Type B pancreatic cell (in vitro differentiated cells): ENCODE measurements at places on chromosomes 13 and 19. TPM values are rescaled to one million over a fixed set of nuclear protein-coding genes. Genes with fewer than 3 reads are reported as not detected.

GRCh38 chr13:73972545-73972944, 161.7 kb downstream of the KLF12 start:
- DNase-seq: no peak

Gene ATXN8OS
- not detected in 2 replicates for total RNA-seq

DNA sequence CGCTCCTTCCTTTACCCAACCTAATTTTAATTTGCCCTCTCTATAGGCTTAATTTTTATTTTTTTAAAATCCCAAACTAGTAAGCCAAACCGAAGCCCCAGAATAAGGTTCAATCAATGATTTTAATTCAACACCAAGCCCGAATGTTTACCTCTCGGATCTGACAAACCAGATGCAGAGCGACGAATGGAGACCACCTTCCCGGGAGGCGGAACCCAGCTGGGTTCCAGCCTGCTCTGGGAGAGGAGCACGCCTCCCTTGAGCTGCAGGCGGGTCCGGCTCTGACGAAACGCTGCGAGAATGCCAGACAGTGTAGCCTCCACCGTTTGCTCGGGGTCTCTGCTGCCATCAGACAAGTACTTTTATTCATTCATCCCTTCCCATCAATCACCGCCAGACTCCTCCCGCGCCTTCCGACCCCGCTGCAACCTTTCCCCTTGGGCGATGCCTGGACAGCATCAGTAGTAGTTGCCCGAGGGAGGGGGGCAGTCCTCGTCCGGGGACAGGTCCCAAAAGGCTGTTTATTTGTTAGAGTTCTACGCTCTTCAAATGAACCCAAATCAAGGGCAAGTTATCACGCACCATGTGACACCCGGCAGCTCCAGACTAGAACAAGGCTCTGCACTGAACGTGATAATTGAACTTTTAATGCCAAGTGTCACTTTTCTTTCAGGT, 752 bp upstream of the EDNRB start:
- DNase-seq: no peak

Gene KISS1R
- total RNA-seq: 1.2 and 2.2 TPM in 2 replicates

GRCh38 chr13:96700657-96701056, 293.6 kb downstream of the OXGR1 start:
- DNase-seq: no peak

DNA sequence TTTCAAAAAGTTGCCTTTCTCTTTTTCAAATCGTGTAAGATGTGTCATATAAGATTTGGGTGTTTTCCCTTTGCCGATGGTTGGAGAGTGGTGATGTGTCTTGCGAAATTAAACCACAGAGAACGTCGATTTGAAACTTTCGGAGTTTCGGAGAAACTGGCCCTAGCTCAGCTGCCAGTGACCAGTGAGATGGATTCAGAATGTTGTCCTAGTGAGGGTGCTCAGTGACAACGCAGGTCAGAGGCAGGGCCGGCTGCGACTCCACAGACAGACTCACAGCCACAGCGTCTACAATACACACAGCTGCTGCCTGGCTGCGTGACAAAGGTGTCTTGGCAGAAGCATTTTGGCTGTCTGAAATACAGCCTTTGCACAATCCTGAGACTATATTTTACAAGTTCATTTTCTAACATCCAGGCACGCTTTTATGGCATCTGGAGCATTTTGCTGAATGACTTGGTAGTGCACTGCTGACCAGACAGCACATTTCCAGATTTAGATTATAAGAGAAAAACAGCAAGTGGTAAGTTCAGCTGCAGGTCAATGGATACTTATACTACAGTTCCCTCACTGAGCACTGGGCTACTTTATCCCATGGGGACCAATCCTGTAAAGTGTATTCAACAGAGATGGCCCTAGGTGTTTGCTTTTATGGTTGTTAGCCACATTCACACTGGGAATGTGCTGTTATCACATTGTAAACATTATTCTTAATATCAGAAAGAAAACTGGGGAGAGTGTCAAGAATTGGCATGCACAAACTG, 207.5 kb downstream of the KCNRG start:
- no peak for DNase-seq

GRCh38 chr19:28309070-28309469, 903.9 kb downstream of the UQCRFS1 start:
- DNase-seq: no peak

DNA sequence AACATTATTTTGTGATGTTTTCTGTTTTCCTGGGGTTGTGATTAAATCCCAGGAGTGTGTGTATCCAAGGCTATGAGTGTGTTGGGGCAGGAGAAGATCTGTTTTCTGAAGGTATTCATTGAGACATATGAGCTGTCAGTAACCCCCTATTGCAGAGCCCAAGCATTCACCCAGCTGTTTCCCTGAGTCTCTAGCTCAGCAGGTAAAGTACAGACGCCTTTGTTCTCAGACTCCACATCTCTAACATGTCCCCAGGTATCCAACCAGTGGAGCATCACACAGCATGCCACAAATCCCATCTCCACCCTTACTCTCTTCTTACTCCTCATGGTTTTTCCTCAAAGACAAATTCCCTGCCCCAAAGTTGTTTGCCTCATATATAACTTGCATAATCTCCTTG, 213.6 kb downstream of the PCDH20 start:
- DNase-seq: no peak

GRCh38 chr19:1861599-1862031, 1.8 kb downstream of the KLF16 start:
- DNase-seq: no peak

- peak; percentile 31 for DNase-seq
Observed at GRCh38 chr19:31261019-31261602, 88.1 kb downstream of the TSHZ3 start.

Gene IGSF23
- total RNA-seq: 0.93 TPM in 1 of 2 replicates, not detected in the other

- DNase-seq: peak; percentile 92
Observed at GRCh38 chr19:7652061-7652641, 15.2 kb downstream of the STXBP2 start.

Gene CD37
- not detected in 2 replicates for total RNA-seq

GRCh38 chr13:47553329-47553977, 447.6 kb downstream of the SUCLA2 start:
- DNase-seq: no peak

DNA sequence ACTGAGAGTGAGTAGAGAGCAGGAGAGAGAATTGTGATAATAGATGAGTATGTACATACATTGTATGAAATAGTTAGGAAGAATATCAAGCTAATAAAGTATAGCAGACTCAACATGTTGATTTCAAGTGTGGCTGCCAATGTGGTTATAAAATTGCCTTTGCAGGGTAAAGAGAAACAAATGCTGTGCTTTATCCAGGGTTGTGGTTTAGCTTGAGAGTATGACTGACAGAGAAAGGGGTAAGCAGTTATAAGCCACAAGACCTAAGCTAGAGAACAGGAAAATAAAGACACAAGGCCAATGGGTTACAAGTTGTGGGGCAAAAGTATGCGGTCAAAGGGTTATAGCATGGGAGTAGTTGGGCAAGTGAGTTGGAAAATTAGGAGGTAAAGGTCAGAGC, 1217.5 kb downstream of the DIAPH3 start:
- DNase-seq: no peak

DNA sequence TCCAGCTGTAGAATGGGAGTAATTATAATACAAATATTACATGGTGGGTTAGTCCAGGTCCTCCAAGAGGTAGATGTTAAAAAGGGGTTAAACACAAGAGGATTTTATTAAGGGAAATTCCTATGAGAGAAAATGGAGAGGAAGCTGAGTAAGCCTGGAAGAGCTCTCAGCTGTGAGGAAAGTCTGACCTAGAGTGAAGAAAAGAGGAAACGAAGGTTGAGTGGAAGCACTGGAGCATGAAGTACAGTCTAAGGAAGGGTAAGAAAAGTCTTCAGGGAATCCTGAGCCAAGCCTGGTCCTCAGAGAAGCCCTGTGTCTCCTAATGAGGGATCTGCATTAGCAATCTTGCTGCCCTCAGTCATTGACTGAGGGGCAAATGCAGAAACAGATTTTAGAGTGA, 506.2 kb downstream of the GPC5 start:
- no peak for DNase-seq

Gene HAUS8
- total RNA-seq: 10.7 and 18.8 TPM in 2 replicates

DNA sequence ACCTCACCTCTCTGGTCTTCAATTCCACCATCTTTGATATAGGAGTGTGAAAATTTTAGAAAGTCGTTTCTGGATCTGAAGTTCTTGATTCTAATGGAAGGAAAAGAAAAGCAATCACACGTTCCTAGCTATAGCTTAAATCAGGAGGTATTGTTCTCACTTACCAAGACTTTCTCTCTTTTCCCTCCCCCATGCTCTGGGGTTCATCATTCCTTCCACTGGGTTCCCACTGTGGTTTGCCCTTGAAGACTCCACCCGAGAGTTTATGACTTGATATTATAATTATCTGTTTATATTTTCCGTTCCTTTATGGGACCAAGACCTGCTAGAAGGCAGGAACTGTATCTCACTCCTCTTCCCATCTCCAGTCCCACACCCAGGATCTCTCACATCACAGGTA, 76.6 kb downstream of the AKAP11 start:
- DNase-seq: no peak

GRCh38 chr13:73521290-73521624, 462.5 kb downstream of the KLF5 start:
- no peak for DNase-seq

DNA sequence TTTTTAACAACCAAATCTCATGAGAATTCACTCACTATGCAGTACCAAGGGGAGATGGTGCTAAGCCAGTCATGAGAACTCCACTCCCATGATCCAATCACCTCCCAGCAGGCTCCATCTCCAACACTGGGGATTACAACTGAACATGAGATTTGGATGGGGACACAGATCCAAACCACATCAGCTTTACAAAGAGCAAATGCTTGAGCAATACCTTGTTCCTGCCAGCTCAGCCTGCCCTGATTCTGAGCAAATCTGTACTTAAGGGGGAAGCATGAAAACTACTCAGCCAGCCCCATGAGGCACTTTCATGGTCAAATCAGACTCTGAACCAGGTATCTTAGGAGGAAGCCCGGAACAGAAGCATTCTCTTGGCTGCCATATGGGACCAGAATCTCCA, 259.9 kb downstream of the TBC1D4 start:
- no peak for DNase-seq

Gene ZFP36
- total RNA-seq: 36.0 and 101 TPM in 2 replicates

GRCh38 chr19:33751436-33751770, 45.3 kb upstream of the KCTD15 start:
- no peak for DNase-seq

Gene SYT5
- 5.0 and 9.1 TPM in 2 replicates for total RNA-seq

DNA sequence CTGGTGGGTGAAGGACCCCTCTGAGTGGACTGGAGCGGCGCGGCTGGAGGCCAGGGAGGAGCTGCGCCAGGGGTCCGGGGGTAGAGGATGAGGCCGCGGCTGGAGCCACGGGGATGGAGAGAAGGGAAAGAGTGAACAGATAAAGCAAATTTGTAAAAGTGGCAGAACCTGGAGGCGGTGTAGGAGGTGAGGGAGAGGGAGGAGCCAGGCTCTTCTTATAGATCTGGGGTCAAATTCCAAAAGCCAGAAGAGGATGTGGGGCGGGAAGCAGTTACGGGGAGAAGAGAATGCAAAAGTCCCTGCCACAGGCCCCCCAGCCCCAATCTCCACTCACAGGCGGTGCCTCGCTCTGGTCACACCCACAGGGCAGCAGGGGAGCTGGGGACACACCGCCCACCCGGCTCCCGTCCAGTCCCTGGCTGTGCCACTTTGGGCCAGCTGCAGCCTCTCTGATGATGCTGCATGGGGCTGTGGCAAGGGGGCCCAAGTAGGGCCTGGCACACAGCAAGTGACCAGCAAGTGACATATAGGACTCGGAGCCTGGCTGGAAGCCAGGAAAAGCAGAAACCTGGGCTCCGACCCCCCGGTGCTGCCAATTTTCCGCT, 11.1 kb downstream of the LRRC4B start:
- DNase-seq: no peak

GRCh38 chr13:110294146-110294545, 12.8 kb downstream of the COL4A1 start:
- no peak for DNase-seq

DNA sequence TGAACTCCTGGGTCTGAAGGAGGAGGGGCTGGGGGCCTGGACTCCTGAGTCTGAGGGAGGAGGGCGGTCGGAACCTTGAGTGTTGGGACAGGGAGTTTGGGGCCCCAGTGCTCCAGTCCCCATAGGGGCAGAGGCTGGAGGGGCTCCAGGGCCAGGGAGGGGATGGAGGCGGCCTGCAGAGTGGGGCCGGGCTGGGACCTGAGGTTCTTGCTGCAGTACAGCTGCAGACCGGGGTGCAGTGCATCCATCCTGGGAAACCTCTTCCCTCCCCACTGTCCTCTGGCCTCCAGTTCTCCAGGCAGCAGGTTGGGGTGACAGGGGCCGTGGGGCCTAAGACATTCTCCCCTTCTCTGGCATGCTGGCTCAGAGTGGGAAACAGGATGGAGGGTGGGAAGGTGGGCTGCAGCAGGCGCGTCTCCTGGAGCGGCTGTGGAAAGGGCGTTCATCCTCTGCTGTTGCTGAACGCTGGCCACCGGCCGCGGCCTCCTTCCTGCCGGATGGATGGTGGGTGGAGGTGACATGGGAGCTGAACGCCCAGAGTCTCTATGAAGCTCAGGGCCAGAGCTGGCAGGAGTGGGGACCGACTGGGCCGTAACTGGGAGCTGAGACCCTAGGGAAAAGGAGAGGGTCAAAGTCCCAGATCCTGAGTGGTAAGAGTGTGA, 1.6 kb downstream of the BRSK1 start:
- no peak for DNase-seq

Gene PRSS57
- total RNA-seq: not detected in 2 replicates

DNA sequence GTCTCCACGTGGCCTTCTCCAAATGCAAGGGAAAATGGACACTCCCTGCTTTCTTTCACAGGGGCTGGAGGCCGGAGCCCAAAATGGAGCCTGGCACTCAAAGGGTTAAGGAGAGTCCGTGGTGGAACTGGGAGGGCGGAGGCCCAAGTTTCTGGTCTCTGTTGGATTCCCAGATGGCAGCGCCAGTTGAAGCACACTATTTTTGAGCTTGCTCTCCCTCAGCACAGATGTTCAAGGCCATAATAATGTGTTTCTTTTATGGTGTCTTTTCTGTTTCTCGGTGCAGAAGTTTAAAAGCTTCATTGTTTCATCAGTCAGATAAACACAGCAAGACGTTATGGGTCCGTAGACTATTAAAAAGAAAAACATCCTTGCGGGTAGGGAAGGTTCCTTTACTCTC, 67.6 kb downstream of the TNFRSF19 start:
- no peak for DNase-seq

DNA sequence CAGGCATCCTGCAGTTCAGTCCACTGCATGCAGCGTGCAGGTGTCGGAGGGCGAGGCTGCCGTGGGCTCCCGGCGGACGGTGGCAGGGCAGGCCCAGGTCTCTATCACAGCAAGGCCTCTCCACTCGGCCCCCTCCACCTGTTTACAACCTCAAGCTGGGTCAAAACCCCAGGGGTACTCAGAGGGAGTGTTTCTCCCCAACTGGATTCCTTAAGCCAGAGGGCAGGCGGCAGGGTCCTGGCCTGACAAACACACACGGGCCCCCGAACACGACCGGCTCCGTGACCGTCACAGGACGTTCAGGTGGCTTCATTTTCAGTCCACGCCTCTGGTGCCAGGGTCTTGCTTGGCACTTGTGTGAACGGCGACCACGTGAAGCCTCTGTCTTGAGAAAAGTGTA, 23.5 kb downstream of the RASA3 start:
- DNase-seq: no peak

Gene FCGBP
- total RNA-seq: 7.8 and 10.0 TPM in 2 replicates

DNA sequence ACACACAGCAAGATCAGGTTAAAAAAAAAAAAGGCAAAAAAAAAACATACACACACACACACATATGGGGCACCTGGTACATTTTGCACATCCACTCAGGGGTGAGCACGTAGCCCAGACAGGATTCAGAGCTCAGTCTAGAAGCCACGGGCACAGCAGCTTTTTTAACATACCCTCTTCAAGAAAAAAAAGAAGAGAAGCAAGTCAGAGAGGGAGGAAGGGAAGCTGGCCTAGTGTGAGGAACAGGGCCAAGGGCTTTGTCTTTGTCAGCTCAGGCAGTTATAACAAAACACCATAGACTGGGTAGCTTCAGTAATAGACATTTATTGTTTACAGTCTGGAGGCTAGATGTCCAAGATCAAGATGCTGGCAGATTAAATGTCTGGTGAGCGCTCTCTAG, 2.3 kb upstream of the TPM4 start:
- DNase-seq: no peak
